Smooth muscle cell of trachea (primary cell): ENCODE measurements at places on chromosomes 5 and 9. TPM values are rescaled to one million over a fixed set of nuclear protein-coding genes. Genes with fewer than 3 reads are reported as not detected.

Gene SRD5A1
- total RNA-seq = 14.8 and 49.6 TPM in 2 replicates

Gene SDHA
- total RNA-seq = 145 and 185 TPM in 2 replicates

Gene NTNG2
- 2.0 and 4.8 TPM in 2 replicates for total RNA-seq

Gene GPR151
- total RNA-seq = not detected in 2 replicates

Gene TNFSF15
- 0.44 and 0.99 TPM in 2 replicates for total RNA-seq

Gene PDZD2
- total RNA-seq = 0.50 and 1.7 TPM in 2 replicates

Gene WDR5
- total RNA-seq = 17.0 and 23.7 TPM in 2 replicates

Gene NSMF
- total RNA-seq = 20.4 and 32.7 TPM in 2 replicates

Gene SPINK6
- total RNA-seq = not detected in 2 replicates

Gene MLLT3
- total RNA-seq = 32.6 and 37.1 TPM in 2 replicates
